Bronchial epithelial cell (primary cell): ENCODE measurements at places on chromosomes 12 and 14. TPM values are rescaled to one million over a fixed set of nuclear protein-coding genes. Genes with fewer than 3 reads are reported as not detected.

Gene SYNDIG1L
- total RNA-seq = under 0.01 TPM in 1 of 2 replicates, not detected in the other

Gene CIDEB
- 1.2 and 3.9 TPM in 2 replicates for total RNA-seq

Gene WNT5B
- total RNA-seq = 0.77 and 0.79 TPM in 2 replicates

Gene ANKRD33
- total RNA-seq = not detected in 2 replicates

Gene TAS2R31
- total RNA-seq = 1.3 and 2.0 TPM in 2 replicates

Gene BCDIN3D
- 6.8 and 7.4 TPM in 2 replicates for total RNA-seq

Gene IAPP
- total RNA-seq = not detected in 2 replicates

Gene ESPL1
- 0.26 and 1.4 TPM in 2 replicates for total RNA-seq

Gene BATF
- total RNA-seq = 2.6 and 3.4 TPM in 2 replicates
